ENCODE measurements at places on chromosomes 1 and 21.

DNA sequence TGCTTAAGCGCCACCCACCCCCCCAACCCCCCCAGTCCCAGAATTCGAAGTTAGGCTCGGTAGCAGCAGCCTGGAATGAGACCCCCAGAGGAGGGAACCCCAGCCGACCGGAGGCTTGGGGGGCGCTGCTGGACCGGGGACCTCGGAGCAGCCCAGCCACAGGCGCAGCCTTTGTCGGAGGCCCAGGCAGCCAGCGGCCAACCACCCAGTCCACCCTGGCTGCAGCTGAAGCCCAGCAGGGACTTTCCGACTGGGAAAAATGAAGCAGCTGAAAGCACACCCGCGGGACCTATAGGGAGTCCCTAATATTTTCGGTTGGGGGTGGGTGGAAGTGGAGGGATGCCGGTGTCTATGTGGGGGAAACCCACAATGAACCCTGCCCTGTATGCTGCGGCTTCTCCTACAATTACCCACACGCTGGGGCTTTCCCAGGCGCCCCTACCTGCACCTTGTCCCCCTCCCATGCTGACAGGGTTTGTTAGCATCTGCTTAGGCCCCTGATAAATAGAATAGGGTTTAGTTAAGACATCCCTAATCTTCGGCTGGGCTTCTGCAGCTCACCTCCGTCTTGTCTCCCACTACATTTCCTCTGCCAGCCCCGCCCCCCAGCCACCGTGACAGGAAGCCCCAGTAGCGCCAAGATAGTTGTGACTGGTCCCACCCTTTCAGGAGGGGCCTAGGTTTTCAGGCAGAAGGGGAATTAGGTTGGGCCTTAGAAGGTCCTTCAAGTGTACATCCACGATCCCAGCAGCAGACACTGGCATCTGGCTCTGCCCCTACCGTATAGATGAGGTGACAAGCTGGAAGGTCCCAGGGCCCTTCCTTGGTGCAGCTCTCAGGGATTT, 838 bp downstream of the CCDC28B start:
- DNase-seq, result peak; percentile 40

DNA sequence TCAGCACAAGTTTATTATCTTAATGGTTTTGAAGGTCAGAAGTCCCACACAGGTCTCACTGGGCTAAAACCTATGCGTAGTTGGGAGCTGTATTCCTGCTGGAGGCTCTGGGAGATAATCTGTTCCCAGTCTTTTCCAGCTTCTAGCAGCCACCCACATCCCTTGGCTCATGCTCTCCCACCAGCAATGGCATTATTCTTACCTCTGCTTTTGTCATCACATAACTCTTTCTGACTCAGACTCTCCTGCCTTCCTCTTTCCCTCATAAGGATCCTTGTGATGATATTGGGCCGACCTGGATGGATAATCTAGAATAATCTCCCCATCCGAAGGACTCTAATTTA, 122.2 kb upstream of the PRDX6 start:
- no peak for DNase-seq

- peak; percentile 64 for DNase-seq
Observed at GRCh38 chr1:38848071-38848470, 11.5 kb downstream of the RRAGC start.

- no peak for DNase-seq
Observed at GRCh38 chr1:231801042-231801585, 174.5 kb downstream of the DISC1 start.

- DNase-seq, result no peak
Observed at GRCh38 chr1:66353257-66353656, 180.7 kb upstream of the SGIP1 start.

GRCh38 chr1:50109647-50110075, 941 bp downstream of the ELAVL4 start:
- DNase-seq, result peak; percentile 72

DNA sequence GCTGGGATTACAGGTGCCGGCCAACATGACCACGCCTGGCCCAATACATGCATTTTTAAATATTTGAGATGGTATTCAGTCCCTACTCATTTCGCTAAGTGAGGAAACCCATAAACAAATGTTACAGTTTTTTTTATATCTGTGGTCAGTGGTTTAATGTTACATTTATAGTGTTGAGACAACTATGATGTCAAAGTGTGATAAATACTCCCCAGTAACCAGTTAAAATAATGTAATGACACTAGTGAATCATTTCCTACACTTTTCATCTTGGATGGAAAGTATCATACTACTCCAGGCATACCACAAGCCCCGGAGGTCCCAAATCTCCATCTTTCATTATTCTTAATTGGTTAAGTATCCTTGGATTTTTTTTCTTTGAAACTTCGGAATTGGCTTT, 87.5 kb upstream of the KIF26B start:
- no peak for DNase-seq

- DNase-seq, result no peak
Observed at GRCh38 chr1:3777647-3778589, 5.4 kb downstream of the SMIM1 start.

- peak; percentile 87 for DNase-seq
Observed at GRCh38 chr1:110780600-110781484, 92.1 kb upstream of the CD53 start.

DNA sequence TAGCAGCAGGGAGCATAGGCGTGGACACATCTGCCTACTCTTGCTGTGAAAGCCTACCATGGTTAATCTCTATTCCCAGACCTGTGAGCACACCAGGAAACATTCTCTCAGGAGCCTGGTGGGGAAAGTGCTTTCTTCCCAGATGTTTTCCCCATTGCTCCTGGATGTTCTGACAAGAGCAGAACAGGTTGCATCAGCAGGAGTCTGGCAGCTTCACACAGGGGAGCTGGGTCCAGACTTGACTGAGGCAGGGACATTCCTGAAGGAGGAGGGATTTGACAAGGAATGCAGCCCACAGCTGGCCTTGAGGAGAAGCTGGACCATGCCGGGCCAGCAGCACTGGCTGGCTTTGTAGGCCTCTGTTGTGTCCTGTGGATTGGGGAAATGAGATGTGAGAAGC, 21.0 kb upstream of the ARTN start:
- no peak for DNase-seq

GRCh38 chr21:14767192-14767852, 221.2 kb upstream of the SAMSN1 start:
- no peak for DNase-seq

DNA sequence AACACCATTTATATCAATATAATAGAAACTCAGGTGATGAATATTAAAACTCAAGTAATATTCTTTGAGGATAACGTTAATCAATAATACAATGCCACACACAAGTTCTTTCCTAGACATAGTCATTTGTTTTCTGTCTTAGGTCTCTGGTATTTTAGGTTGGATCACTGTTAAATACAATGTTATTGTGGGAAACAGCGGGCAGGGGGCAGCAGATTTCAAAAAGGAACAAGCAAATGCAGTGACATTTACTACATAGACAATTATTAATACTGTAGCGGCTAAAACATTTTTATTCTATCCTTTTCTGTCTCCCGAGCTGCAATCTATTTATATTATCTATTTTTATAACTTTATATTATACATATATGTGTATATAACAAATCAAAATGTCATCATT, 186.4 kb upstream of the ZNHIT6 start:
- peak; percentile 24 for DNase-seq

DNA sequence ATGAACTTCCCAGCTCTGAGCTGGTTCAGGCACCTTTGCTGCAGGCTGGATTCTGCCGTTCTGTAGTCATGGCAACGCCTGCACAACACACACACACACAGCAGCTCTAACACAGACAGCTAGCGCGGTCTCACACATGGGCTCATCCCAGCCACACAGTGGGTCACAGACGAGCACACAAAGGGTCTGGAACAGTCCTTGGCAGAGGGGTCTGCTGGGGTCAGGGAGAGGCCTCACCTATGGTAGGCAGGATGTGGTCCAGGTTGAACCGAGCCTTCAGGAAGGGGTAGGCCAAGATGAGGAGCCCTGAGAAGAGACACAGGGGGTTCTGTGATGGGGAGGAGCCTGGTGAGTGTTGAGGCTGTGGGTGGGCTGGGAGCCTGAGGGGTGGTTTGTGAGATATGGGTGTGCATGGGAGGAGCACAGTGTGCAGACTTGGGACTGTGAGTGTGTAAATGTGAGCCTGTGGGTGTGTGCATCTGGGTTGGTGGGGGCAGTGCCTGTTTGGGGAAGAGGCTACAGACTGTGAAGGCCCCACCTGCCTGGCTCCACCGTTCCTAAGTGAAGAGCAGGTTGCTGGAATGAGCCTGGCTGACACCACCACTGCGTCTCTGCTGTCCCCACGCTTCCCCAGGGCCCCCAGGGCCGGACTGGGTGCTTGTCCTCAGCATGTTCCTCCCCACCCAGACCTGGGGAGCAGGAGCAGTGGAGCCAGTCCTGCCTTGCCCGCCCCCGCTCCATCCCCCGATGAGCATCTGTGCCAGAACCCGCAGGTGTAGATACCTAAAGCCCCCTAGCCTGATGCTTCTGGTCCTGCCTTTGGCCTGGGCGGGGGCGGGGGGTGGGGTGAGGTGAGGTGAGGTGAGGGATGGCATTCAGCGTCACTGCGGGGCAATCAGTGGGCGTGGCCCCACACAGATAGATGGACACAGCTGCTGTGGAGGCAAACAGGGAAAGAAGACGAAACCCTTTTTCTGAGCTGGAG, 1.5 kb downstream of the KNCN start:
- DNase-seq, result no peak

DNA sequence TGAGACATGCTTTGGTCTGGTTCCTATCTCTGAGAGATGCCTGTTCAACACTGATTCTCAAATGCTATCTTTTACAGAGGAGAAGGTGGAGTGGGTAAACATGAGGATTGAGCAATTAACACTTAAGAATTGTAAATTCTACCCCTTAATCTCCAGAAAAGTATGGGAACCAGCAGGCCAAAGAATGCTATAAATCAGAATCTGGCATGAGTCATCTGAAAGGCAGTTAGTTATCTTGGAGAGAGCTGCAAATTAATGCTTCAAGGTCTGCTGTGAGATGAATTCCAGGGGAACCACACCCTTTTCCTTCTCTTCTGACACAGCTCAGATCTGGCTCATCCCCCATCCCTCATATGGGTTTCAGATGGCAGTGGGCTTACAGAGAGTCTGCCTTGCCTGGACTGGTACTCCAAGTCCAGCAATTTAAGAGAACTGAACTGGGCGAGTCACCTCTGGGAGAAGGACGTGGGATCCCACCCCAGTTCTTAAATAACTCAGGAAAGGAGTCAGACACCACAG, 5.2 kb downstream of the S100A10 start:
- no peak for DNase-seq

- no peak for DNase-seq
Observed at GRCh38 chr1:168989985-168990384, 116.5 kb upstream of the ATP1B1 start.

- DNase-seq, result no peak
Observed at GRCh38 chr1:39129514-39129913, 75.0 kb upstream of the MACF1 start.

DNA sequence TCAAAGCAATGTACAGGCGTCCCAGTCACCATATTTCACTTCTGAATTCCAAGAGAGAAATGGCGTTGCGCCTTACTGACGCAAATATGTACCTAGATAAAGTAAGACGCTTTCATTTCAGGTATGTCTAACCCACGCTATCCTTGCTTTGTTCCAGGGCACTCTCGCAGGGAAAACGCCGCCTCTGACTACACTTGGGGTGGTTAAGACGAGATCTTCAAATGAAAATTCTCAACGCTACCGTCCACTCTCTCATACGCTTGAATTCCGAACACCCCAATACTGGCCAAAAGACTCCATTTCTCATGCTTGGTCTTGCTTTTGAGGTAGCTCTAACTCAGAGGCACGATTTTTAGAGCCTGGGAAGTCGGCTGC, 736 bp upstream of the ZMPSTE24 start:
- DNase-seq, result no peak

DNA sequence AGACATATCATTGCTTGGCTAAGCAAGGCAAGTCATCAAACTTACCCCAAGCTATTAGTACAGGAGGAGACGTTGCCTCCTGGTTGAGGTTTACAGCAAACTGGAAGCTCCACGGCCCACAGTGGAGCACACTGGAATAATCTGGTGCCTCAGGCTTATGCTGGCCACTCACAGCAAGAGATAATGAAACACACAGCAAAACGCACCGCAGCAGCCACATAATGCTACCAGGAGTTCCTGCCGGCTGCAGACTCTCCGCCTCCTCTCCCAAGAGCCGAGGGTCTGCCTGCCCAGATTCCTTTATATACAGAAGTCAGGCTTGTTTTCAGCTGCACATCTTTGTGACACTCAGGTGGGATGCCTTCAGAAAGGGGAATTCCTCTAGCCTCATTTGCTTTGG, 306 bp downstream of the ZP4 start:
- DNase-seq, result no peak

GRCh38 chr1:37424523-37424922, 49.9 kb upstream of the ZC3H12A start:
- DNase-seq, result no peak

DNA sequence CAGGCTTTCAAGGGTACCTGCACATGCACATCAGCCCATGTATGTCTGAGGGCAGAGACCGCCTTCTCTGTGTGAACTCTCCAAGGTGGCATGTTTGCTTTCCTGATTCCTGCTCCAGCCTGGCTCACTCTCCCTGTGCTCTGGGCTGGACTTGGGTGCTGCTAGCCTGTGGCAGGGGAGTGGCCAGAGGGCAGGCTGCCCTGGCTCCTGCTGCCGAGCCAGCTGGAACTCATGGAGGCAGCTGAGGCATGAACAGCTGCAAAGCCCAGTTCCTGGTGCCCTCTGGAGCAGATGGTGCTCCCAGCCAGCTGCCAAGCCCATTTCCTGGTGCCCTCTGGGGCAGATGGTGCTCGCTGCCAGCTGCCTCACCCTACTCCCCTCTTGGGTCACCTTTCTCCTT, 7.6 kb downstream of the UBL4B start:
- no peak for DNase-seq

- DNase-seq, result peak; percentile 12
Observed at GRCh38 chr1:33099290-33100118, 18.6 kb downstream of the AZIN2 start.

DNA sequence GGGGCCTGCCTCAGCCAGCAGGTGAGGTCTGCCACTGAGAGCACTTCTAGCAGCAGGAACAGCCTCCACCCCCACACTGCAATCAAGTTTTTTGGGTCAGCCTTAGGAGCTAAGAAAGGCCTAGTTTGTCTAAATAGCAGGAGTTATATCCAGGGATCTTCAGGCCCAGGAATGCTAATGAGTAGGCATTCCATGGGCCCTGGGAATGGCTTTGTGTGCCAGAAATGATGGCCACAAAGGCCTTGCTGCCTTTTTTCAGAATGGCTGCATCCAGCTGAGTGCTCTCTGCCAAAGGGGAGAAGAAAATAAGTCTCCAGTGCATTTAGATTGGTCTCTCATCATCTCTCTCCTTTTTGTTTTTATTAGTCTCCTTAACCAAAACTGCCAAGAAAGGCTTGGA, 2.8 kb downstream of the MRTO4 start:
- DNase-seq, result no peak

DNA sequence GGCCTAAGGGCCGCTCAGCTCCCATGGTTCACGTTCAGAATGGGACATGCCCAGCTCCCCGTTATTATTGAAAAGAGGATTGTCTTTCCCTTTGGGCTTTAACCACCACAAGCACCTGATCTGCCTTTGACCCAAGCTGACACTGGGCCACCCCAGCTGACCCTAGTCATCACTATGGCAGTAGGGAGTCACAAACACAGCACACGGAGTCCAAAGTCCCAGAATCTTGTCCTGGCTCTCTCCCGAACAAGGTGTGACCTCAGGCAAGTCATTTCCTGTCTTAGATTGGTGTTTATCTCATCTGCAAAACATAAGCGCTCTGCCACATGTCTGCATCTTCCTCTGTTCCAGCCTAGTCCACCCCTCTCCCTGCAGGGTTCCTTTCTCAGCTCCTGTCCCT, 31.5 kb downstream of the IGFN1 start:
- no peak for DNase-seq

Data from suppressor macrophage treated with lipopolysaccharide for 4 hours (primary cell).